ENCODE measurements at places on chromosomes 3 and 15.

DNA sequence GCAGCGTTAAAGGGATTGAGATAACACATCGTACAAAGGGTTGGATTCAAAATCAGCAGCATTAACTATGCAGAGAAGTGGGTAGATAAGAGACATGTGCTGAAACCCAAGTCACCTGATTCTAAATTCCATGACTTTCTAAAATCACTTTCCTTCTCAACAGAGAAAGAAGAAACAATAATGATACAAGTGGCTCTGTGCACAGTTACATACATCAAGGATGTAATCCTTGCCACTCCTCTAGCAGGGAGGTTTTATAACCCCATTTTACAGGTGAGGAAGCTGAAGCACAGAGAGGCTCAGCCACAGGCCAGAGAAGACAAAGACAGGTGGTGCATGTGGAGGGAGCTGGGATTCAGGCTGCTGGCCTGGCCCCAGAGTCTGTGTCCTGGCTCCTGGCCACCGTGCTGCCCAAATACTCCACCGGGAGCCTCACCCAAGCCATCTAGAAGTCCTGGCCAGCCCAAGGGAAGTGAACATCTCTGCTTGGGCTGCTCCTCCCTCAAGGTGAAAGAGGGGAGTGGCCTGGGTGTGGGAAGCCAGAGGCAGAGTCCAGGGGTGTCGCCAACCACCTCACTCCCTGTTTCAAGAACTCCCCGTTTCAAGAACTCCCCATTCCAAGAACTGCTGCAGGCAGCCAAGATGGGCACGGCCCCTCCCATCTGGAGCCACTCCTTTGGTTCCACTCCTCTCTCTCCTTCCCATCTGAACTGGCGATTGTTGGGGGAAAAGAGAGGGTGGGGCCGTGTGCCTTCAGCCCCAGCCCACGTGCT is 147.1 kb downstream of the NUP210 start:
- DNase-seq, result no peak

GRCh38 chr15:78695854-78696253 is 54.8 kb upstream of the CHRNB4 start:
- no peak for DNase-seq

DNA sequence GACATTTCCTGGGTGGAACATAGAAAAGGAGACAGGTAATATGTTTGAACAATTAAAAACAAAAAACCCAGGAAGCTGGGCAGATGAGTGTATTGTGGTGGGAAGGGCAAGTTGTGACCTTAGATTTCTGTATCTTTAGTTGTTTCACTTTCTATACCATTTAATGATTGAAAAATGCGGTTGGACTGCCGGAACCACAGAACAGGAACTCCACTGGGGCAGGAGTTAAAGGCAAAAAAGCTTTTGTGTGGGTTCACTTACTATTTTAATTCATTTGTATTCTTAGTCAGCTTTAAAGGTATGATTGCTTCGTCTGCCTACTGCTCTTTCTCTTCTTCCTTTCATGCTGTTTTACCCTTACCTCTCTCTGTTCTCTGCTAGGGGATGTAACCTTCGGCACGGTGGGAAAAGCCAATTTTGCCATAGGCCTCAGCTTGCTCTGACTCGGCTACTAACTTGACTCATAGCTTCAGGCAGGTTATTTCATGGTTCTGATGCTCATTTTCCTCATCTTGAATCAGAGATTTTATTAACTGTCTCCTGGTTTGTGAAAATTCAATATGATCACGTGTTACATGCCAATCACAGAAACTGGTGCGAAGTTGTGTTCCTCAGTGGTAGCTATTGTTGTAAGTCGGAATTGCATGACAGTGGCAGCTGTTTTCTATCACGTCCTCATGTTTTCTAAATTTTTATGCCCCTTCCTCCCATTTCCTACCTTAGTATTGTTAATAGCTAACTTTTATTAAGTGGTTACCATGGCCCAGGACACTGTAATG is 1.6 kb upstream of the MCTP2 start:
- DNase-seq, result peak; percentile 19

DNA sequence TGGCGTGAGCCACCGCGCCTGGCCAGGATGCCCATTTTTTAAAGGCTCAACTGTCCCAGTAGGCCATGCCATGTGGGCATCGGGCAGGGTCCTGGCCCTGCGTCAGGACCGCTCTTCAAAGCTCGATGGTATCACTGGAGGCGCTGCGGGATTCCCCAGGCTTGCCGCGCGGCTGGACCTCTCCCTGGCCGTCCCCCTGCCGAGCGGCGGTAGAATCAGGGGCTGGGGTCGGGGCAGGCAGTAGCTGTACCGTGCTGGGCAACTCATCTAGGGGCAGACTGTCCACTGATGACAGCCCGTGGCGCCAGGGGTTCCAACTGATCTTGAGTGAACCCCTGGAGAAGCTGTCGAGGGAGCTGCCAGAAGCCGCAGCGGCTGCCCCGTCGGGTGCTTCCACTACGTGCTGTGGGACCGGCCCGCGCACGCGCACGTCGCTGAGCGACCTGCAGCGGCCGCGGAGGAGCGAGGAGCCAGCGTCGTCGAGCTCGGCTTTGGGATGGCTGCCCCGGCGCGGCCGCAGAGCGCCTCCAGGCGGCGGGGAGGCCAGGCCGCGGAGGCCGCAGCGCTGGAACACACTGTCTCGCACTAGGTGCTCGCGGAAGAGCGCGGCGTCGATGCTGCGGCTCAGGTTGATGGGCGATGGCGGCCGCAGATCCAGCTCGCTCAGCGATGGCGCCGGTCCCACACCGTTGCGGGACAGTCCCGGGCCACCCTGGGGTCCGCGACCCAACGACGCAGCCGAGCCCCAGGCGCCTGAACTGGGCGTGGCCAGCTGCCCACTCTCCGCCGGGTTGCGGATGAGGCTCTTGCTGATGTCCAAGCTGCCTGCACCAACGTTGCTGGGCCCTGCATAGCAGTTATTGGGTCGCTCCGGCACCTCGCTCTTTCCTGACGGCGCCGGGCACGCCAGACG is 5.8 kb downstream of the PRRT3 start:
- DNase-seq, result peak; percentile 62

- DNase-seq, result no peak
These were observed 43.7 kb downstream of the STAG1 start for GRCh38 chr3:136708333-136708985.

DNA sequence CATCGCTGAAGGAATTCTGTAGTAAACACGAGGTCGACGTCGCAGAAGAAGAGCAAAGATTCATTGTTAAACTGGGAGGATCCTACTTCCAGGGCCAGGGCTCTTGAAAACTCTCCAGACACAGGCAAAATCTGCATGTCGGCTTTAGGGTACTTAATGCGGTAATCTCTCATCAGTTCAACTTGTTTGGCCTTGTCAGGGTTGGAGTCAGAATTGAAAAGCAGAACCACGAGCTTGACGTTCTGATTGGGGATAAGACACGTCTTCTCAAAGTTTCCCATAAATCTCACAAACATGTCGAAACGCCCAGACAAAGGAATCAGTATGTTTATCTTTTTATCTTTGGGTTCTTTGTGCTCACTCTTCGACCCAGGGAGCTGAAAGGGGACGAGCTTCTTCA is 74.0 kb downstream of the CHSY1 start:
- no peak for DNase-seq

DNA sequence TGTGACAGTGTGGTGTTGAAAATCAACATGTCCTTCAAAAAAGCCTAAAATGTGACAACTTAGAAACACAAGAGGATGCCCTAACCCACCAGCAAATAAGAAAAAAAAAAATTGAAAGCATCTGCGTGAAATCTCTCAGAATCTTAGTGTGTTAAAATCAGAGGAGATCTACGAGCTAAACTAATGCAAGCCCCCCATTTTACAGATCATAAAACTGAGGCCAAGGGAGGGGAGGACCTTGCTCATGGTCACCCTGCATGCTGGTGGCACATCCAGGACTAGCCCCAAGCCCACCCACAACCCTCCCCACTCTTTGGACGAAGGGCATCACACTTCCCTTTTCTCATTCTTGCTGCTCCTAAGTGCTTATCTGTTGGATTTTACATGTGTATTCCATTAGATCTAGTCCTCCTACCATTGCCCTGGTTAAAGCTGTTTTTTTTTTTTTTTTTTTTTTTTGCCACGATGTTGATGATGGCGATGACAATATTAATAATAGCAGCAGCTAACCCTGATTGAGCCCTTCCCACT is 29.1 kb upstream of the NOX5 start:
- no peak for DNase-seq

DNA sequence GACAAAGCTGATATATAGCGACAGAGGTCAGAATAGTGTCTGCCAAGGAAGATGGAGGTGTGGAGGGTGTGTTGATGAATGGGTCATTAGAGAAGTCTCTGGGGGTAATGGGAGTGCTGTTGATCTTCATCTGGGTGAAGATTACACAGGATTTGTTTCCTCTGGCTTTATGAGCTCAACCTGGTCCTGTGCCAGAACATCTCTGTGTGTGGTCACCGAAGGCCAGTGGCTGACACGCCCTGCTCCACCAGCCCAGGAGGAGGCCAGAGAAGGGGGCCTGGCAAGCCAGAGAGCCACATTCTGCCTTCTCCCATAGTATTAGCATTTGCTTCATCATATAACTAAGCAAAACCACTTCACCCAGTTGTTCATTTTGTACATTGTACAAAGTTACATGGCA is 121.1 kb downstream of the ZNF621 start:
- no peak for DNase-seq

DNA sequence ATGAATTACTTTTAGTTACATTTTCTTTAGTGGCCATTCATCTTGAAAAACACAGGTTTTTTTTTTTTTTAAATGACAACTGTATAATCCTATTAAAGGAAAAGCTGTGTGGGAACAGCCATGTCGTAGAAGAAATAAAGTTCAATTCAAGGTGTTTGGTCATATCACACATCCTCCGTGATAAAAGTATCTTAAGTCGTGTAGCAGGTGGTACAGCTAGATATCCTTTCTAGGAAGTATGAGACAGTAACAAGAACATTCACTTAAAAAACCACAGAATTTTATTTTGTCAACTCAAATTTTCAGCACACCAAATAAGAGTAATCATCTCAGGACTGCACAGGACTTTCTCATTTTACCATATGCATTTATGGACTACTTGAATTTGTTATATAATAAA is 16.1 kb downstream of the ZDHHC23 start:
- no peak for DNase-seq

DNA sequence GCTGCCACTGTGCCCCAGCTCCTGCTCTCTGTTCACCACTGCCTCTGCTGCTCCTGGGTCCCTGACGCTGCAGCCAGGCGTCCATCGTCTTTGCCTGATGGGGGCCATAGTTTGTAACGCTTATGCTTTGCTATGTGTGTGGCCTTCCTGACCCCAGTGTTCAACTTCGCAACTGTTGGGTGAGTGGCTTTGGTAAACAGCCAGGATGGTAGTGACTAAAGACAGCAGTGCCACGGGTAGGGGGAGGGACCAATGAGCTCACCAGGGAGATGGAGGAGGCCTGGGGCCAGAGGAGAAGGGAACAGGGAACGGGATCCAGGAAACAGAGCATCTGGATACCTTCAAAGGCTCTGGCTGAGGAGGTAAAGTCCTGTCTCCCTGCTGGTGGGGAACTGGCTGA is 75.9 kb upstream of the ALDH1L1 start:
- no peak for DNase-seq

DNA sequence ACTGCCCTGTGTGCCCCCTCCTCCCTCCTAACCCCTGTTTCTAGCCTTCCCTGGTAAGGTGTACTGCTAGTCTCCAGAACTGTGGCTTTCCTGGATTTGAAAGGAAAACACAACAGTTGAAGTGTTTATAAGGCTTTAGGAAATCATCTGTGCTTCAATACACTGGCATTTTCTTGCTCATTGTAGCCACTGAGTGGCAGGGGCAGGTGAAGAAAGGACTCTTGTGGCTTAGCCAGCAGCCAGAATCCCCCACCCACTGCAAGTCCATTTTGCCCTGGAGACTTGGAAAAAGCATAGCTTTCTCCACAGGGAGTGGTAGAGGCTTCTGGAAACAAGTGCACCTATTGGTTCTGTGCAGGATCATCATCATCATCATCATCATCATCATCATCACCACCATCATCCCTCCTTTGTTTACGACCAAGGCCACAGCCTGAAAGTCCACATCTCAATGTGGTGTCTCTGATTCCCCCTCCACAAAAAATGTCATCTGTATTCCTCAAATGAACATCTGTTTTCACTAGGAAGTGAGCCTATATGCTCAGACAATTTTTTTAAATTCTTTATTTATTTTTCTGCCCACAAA is 33.4 kb downstream of the AQP9 start:
- no peak for DNase-seq

DNA sequence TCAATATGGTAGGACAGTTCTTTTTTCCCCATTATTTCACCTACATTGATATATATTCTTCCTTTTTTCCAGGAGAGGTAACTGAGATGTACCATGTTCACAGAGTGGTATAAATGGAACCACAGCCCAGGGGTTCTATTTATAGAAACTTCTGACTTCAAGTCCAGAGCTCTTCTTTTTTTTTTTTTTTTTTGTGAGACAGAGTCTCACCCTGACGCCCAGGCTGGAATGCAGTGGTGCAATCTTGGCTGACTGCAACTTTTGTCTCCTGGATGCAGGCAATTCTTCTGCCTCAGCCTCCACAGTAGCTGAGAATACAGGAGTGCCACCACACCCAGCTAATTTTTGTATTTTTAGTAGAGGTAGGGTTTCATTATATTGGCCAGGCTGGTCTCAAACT is 267.1 kb upstream of the TPRG1 start:
- DNase-seq, result no peak

- DNase-seq, result no peak
These were observed 37.4 kb downstream of the SLC6A1 start for GRCh38 chr3:11029948-11030347.

DNA sequence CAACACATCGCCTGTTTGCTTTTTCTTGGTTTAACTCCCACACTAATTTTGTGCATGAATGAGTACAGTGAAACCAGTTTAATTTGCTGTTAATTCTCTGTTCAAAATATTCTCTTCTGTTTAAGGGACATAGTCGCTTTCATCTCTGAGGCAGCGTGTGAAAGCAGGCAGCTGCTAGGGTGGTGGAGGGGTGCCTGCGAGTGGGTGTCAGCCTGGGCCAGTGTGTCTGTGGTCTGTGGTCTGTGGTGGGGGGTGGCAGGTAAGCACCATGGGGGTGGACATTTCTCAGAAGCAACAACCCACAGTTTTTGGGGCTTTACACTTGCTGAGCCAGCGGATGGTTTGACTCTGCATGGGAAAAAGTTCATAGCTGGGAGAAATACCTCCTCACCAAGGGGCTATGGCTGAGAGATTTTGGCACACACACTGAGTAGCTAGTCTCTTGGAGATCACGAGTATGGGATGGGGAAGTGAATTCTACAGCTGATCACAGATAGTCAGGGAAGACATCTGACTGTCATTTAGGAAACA is 109.2 kb downstream of the EPHB1 start:
- DNase-seq, result peak; percentile 1
